ENCODE measurements at places on chromosomes 4 and X.

GRCh38 chr4:72951147-72951546 lies 118.4 kb downstream of the COX18 start:
- DNase-seq, result no peak

- DNase-seq, result no peak
Measured at GRCh38 chr4:41028392-41029076, 185.8 kb downstream of the APBB2 start.

GRCh38 chr4:25129917-25130316 lies 30.3 kb downstream of the SEPSECS start:
- DNase-seq, result no peak

- DNase-seq, result no peak
Measured at GRCh38 chr4:104906276-104906675, 240.4 kb upstream of the TET2 start.

GRCh38 chr4:163548481-163549243 lies 54.2 kb downstream of the TMA16 start:
- peak; percentile 34 for DNase-seq

- DNase-seq, result no peak
Measured at GRCh38 chrX:72240976-72241375, 2.1 kb upstream of the ERCC6L start.

GRCh38 chr4:175376287-175376977 lies 435.6 kb downstream of the GPM6A start:
- DNase-seq, result no peak

DNA sequence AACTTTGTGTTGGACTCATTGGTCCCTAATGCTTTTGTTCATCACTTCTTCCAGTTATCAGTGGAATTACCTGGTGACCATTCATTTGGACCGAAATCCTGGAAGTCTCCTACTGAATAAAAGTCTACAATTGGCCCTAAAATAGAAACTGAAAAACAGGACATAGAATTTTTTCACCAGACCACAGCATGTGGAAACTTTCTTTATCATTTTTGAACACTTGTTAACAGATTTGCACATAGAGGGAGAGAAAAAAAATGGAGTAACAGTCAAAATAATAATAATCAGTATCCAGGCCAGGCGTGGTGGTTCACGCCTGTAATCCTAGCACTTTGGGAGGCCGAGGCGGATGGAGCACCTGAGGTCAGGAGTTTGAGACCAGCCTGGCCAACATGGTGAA lies 7.1 kb downstream of the EPGN start:
- DNase-seq, result no peak

- DNase-seq, result no peak
Measured at GRCh38 chr4:2285613-2286381, 23.9 kb upstream of the MXD4 start.

DNA sequence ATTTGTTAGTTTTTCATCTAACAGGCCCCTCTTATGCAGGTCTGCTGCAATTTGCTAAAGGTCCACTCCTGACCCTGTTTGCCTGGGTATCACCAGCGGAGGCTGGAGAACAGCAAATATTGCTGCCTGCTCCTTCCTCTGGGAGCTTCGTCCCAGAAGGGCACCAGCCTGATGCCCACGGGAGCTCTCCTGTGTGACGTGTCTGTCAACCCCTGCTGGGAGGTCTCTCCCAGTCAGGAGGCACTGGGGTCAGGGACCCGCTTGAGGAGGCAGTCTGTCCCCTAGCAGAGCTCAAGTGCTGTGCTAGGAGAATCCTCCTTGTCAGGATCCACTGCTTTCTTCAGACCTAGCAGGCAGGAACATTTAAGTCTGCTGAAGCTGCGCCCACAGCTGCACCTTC lies 30.5 kb downstream of the ATRX start:
- no peak for DNase-seq

DNA sequence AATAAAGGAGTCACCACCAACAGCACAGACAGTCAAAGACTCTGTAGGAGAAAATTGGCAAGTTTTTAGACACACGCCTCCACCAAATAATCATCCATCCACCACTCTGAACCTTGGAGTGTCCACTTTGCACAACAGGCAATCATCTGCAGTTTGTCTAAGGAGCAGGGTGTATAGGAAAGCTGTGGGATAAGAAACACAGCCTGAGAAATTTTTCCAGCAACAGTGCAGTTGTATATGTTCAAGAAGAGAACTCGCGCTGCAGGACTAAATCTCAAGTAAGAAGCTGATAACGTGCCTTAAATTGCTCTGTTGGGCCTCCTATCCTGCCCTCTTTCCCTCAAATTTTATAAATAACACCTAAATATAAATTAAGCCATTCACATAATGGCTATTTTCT lies 136.7 kb upstream of the PPARGC1A start:
- DNase-seq, result no peak

DNA sequence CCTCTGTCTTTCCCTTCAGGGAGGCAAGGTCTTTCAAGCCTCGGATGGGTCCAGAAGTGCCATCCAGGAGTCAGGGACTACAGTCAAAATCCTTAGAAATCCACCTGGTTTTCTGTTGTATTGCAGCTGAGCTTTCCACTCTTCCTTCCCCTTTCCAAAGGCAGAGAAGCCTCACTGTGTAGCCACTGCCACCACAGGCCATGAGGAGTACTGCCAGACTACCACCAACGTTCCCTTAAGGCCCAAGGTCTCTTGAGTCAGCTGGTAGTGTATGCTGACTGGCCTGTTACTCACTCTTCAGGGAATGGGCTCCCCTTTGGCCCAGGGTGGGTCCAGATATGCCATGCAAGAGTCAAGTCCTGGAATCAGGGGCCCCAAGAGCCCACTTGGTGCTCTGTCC lies 1454.1 kb downstream of the PCDH19 start:
- DNase-seq, result no peak

DNA sequence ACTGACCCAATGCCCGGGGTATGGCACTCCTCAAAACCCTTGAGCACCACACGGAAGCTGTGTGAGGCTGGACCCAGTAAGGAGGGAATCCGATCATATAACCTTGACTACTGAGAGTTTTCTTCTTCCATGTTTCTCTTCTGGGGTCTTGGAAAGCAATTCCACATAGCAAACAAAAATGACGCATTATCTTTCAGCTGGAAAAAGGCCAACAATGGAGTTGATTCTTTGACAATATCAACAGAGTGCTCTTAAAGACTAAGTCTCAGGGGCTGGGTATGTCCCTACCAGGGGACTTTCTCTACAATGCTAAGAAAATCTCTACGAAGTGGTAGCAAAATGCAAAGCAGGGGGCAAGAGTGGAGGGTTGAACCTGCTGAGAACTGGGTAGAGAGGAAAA lies 188.6 kb downstream of the NSUN7 start:
- DNase-seq, result no peak

GRCh38 chrX:12042615-12043014 lies 95.7 kb upstream of the FRMPD4 start:
- no peak for DNase-seq

DNA sequence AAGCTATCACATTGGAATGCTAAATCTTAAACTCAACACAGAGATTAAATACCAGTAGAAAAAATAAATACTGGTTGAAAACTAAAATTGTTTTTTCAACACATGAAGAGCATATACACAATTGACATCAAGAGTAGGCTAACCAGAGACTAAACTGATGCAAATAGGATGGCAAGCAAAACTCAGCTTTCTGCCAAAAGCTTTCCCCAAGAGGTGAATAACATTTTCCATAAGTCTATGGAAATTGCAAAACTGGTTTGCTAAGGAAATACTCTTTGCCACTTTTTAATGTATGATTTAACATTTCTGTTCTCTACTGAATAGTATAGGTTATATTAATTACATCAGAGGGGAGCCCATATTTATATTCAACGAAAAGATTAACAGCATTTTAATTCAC lies 23.8 kb downstream of the IQCM start:
- no peak for DNase-seq

DNA sequence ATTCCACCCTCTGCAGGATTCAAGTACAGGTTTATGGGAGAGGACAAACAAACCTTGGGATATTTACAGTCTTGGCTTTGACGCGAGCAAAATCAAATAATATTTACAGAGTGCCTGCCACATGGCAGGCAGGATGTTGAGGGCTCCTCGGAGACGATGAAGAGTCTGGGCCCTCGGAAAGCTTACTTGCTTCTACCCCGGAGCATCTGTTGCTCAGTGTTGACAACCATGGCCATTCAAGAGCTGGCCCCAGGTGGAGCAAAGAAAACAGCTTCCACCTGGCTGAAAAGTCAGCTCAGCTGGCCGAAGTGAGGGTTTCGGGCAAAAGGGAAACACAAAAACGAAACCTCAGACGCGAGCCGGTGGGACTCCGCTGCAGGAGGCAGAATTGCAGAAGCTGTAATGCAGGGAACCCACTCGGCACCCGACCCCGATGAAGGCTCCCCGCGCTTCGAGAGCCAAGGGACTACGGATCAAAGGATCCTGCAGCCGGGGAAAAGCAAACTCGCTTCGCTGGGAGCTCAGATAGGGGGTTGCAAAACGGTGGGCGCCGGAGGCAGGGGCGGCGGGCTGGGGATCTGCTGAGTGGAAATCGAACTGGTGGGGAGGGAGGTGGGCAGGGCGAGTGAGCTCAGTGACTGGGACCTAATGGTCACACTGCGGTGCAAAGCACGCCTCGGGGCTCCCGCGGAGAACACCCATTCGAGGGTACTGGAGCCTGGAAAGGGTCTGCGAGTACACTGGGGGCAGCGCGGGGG lies 805 bp downstream of the ATP8A1 start:
- DNase-seq, result no peak

- no peak for DNase-seq
Measured at GRCh38 chr4:98659106-98659592, 738 bp upstream of the TSPAN5 start.

GRCh38 chrX:12770440-12770839 lies 20.8 kb upstream of the PRPS2 start:
- peak; percentile 26 for DNase-seq

GRCh38 chr4:105060628-105061027 lies 86.0 kb upstream of the TET2 start:
- no peak for DNase-seq
